ENCODE measurements at places on chromosomes 7 and 10.
A peak's percentile ranks its signal among the peaks of the same experiment; 100 is the strongest.

DNA sequence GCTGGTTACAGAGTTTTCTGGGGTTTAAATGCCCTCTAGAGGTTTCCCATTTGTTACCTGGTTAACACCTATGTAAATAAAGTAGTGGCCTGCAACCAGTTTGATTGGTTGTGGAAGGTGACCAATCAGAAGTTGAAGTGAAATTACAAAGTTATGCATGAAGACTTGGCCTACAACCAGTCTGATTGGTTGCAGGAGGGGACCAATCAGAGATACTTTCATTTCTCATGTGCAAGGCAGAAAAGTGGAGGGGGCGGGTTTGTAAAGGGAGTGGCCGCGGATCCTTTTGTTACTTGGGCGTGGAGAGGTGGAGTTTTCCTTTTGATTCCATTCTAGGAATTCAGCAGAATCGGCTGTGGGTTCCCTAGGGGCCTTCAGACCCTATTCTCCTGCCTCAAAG, 80.8 kb downstream of the SEC23IP start:
- DNase-seq, result no peak

DNA sequence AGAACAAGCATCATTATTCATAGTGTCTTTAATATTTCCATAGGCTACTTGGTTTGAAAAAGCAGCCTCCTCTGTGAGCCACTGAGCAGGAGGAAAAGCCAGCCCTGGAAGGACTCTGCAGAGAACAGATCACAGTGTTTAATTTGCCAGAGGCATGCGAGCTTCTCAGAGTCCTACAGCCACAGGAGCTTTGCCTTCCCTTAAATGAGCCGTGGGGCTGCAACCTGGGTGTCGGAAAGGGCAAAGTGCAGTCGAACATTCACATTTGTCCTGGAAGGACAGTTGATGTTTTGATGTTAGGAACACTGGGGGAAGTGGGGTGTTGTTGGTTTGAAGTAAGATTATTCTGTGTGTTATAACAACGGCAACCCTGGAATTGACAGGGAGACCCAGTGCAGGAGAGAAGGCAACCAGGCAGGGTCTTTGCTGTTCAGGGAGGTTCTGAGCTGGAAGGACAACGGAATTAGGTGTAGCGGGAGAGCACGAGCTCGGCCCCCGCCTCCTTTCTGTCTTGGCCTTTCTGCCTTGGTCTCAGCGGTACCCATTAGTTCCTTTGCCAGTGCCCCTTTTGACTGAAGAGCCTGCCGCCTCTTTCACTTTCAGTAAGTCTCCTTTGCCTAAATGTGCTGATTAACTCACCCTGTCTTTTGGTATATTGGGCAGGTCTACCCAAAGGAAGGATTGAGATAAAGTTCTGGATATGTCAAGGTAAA, 192.3 kb upstream of the PITRM1 start:
- DNase-seq, result no peak

DNA sequence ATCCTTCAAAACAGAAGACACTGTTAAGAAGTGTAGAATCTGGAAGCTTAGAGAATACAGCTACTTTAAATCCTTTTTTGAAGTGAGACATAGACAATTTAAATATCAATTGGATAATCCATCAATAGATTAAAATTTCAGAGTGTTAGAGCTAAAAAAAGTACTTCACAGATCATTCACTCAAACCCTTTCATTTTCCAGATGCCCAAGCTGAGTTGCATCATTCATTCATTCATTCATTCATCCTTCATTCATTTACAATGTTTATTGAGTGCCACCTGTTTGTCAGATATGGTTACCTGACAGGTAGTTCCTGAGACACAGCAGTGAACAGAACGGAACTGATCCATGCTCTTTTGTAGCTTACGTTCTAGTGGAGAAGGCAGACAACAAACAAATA, 290.7 kb upstream of the MTPN start:
- DNase-seq, result no peak

DNA sequence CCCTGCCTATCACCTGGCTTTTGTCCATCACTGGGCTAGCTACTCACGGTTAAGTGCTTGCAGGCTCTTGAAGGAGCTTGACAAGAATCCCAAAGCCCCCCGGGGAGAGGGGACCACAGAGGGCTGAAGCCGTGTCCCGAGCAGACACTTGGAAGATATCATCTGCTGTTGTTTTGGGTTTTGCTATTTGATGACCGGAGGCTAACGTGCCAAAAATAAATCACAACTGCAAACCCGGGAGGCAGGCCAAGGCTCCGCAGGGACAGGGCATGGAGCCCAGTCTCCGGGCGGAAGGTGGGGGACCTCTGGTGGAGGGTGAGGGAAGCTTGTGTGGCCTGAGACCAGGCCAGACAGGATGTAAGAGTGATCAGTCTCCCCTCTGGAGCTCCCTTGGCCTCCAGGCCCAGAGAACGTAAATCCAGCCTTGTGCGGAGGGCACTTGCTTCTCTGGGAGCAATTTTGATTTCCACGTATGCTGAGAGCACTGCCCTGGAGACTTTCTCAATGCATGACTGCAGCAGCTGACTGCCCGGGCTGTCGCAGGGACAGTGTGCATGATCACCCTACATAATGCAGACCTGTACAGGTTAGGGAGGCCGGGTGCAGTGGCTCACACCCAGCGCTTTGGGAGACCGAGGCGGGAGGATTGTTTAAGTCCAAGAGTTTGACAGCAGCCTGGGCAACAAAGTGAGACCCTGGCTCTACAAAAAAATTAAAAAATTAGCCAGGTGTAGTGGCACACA, at the start of gene PHKG1:
Gene PHKG1 (minus strand): TSS at position 164 of the 743 bp plus-strand sequence. CDS start 4,011 bp downstream, outside the sequence.
- no peak for DNase-seq

DNA sequence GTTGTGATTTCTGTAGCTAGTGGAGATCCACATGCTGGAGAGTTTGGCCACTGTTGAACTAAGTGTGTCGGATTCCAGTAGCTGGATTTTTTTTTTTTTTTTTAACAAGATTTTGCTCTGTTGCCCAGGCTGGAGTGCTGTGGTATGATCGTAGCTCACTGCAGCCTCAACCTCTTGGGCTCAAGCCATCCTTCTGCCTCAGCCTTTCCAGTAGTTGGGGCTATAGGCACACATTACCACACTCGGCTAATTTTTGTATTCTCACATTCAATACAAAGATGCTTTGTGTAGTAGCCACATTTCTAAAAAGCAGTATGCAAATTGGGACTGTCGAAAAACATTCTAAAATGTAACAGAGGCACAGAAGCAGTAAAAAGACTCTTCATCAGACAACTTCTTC, 63.5 kb downstream of the RABGEF1 start:
- DNase-seq, result no peak

DNA sequence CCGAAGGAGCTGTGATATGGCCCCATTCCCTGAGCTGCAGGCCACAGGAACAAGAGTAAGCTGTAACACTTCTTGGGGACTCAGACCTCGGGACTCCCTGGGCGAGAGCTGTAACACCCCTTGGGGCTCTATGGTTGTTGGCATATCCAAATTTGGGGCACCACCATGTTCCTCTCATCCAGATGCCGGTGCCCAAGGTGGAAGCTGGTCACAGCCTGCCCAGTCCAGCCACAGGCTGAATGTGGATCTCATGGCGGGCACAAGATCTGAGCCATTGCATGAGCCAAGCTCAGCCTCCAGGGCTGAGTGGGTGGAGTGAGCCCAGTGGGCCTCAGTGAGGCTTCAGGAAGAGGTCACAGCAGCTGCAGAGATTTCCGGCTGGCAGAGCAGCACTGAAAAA, 78.9 kb downstream of the TMEM106B start:
- no peak for DNase-seq

- DNase-seq, result no peak
Measured at GRCh38 chr7:104894726-104895521, 119.1 kb upstream of the KMT2E start.

- no peak for DNase-seq
Measured at GRCh38 chr10:116988311-116988710, 16.7 kb downstream of the SHTN1 start.

GRCh38 chr10:105611244-105611798, 970.2 kb downstream of the SORCS3 start:
- no peak for DNase-seq

GRCh38 chr10:74977913-74978847, 133.3 kb upstream of the SAMD8 start:
- DNase-seq, result no peak

- DNase-seq, result no peak
Measured at GRCh38 chr7:123484199-123484598, 50.2 kb downstream of the IQUB start.

- no peak for DNase-seq
Measured at GRCh38 chr7:24756545-24757352, 515 bp downstream of the GSDME start.

DNA sequence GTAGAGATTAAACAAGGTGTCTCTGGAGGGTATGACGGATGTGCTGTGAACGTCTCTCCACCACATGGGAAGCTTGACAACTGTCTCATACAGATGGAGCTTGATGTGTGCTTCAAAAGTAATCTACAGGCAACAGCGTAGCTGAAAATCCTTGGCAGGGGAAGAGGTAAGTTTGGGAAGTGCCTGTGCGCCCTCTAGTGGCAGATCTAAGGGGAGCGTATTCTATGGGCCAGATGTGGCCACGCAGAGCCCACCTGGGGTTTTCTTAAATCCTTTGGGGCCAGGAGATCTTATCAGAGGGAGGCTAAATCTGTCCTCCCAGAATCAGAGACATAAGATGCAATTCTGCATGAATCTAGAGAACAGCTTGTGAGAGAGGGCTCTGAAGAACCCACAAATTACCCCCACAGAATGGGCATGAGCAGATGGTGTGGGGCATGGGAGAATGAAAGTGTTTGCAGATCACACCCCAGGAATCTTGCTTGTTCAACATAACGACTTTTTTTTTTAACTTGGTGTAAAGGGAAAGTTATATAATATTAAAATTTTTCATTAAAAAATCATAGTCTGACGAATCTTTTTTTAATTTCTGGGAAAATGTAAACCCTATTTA, 91.2 kb upstream of the MPP7 start:
- DNase-seq, result peak; percentile 45

- DNase-seq, result no peak
Measured at GRCh38 chr7:155420116-155420515, 37.8 kb upstream of the EN2 start.

DNA sequence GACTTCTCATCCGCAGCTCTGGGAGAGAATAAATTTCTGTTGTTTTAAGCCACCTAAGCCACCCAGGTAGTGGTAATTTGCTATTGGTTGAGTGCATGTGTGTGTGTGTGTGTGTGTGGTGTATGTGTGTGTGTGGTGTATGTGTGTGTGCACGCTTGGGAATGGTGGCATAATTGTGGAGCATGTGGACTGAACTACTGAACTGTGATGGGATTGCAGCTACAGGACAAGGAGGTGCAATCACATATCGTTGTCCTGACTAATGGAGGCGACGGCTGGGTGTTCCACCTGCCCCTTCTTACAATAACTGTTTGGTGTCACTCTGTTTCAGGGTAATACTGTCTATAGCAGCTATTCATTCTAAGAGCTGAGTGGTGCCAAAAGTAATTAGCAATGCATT, 448.7 kb upstream of the PFKP start:
- DNase-seq, result no peak

DNA sequence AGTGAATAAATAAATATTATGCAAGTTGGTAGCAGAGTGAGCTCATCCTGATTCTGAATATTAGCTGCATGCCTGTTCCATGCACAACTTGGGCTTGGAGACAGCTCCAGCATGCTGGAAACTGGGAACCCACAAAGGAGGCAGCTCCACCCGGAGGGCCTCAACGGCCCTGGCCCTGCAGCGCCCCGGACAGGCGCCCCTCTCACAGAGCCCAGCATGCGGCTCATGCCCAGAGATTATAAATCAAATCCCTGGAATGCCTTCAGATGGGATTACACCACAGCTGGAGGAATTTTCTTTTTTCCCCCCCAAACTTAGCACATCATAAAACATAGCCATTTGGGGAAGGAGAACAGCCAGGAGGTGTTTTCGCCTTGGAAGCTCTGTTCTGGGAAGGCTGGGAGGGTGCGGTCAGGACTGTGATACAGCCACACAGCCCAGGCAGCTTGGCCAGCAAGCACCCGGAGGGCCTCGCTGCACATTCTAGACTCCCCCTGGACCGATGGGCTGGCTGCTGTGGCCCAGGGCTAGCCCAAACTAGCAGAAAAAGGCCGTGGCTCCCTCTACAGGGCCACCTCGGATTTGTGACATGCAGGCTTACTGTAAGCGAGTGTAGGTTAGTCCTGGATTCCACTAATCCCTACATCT, 102.4 kb downstream of the PTPN20 start:
- DNase-seq, result no peak

GRCh38 chr10:9860045-9860444, 1157.6 kb upstream of the CELF2 start:
- DNase-seq, result no peak

- no peak for DNase-seq
Measured at GRCh38 chr7:80078159-80078731, 56.4 kb upstream of the GNAI1 start.

DNA sequence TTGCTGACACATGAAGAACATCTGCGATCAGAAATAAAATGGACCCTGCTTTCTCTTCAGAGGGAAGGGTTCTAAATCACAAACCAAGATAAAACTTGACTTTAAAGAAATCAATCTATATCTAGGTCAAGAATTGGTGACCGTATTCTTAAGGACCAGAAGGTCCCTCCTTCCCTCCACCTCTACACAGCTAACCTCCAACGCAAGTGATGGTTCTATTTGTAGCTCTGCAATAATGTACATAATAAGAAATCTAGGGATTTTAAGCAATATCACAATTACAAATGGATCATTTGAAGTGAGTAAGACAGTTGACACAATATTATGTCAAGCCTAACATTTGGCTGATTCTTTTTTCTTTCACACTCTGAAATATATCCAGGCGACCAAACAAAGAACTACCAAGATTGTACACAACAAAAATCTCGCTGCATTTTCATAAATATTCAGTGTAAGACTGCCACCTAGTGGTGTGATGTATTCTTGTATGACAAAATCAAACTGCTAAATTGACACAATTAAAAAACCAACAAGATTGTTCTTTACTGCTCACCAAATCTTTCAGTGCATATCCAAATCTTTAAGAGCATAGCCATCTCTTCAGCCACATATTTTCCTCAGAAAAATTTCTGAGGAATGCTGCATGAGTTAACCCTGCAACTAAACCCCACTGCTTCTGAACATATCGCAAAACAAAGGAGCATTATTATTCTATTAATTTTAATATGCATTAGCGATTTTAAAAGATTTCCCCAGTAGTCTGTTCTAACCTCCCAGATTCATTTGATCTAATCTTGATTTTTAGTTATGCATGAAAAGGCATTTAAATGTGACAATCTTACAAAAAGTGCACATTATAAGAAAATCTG, 44.5 kb downstream of the ICA1 start:
- no peak for DNase-seq

GRCh38 chr7:135448753-135449152, 61.1 kb downstream of the CNOT4 start:
- no peak for DNase-seq

DNA sequence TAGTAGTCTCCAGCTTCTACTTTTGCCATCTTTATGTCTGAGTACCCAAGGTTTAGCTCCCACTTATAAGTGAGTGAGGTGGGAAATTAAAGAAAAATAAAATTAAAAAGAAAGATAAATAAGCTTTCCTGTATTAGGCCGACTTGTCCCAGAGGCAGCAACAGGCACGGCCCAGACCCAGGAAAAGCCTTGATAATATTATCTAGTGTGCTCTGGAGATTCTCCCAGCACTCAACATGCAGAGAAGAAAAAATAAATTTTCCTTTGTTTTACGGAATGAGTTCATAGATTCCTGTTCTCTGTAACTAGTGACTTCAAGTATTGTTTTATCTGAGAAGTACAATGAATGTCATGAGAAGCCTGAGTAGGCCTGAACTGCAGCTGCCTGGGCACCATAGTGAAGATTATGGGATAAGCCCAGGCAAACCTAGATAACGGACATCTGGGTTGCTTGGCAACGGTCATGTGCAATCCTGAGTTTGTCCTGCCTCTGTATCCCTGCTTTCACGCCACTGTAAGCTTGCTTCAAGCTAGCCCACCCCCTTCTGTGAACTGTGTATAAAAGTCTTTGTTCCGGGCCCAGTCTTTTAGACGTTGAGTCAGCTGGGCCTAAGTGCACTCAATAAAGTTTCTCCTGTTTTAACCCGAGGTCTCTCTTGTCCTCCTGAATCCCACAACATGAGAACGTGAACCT, 6.4 kb downstream of the ATE1 start:
- DNase-seq, result no peak
